ENCODE measurements at places on chromosomes 13 and 19.
A peak's percentile ranks its signal among the peaks of the same experiment; 100 is the strongest.

DNA sequence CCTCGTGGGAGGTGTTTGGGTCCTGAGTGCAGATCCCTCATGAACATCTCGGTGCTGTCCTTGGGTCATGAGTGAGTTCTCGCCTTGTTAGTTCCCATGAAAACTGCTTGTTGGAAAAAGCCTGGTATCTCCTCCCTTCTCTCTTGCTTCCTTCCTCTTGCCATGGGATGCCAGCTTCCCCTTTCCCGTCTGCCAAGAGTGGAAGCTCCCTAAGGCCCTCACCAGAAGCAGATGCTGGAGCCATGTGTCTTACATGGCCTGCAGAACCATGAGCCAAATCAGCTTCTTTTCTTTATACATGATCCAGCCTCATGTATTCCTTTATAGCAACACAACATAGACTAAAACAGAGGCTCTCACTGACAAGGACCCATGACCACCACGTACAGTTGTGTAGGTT is 8.2 kb downstream of the ADGRE2 start:
- DNase-seq, result no peak

DNA sequence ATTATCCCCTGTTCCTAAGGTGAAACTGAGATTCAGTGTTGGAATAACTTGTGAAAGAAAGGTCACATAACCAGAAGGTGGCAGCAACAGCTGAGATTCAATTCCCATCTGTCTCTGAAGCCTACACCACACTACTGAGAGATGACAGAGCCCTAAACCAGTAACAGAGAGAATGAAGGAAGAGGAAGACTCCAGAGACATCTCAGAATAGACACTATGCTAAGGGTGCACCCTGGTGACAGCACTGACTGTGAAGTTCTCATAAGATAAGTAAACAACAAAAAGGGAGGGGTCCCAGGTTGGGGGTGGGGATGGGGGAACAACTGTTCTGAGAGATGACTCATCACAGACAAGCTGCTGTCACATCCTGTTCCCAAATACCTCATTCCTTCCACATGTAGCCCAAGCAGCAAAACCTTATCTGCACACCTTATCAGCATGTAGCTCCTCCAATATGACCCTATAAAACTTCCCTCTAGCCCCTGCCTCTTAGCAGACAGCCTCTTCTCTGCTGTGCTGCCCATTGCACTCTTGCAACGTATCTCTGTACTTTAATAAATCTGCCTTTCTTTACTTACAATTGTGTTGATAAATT is 46.5 kb downstream of the UTP14C start:
- peak; percentile 10 for DNase-seq

- DNase-seq, result no peak
Observed at GRCh38 chr13:104737713-104738112, 1671.5 kb upstream of the SLC10A2 start.

- no peak for DNase-seq
Observed at GRCh38 chr13:39133781-39134180, 95.5 kb downstream of the NHLRC3 start.

DNA sequence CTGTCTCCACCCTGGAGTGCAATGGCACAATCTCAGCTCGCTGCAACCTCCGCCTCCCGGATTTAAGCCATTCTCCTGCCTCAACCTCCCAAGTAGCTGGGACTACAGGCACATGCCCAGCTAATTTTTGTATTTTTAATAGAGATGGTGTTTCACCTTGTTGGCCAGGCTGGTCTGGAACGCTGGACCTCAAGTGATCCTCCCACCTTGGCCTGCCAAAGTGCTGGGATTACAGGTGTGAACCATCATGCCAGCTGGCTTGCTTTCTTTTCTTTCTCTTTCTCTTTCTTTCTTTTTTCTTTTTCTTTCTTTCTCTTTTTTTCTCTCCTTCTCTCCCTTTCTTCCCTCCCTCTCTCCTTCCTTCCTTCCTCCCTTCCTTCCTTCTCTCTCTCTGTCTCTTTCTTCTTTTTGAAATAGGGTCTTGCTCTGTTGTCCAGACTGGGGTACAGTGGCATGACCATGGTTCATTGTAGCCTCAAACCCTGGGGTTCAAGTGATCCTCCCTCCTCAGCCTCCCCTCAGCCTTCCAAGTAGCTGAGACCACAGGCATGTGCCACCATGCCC is 33.3 kb upstream of the NFIC start:
- no peak for DNase-seq

- DNase-seq, result no peak
Observed at GRCh38 chr19:41930322-41930722, 2.1 kb upstream of the ERFL start.

- peak; percentile 62 for DNase-seq
Observed at GRCh38 chr19:15091918-15092753, 10.1 kb downstream of the OR1I1 start.

- no peak for DNase-seq
Observed at GRCh38 chr19:16405091-16405490, 66.7 kb downstream of the EPS15L1 start.

DNA sequence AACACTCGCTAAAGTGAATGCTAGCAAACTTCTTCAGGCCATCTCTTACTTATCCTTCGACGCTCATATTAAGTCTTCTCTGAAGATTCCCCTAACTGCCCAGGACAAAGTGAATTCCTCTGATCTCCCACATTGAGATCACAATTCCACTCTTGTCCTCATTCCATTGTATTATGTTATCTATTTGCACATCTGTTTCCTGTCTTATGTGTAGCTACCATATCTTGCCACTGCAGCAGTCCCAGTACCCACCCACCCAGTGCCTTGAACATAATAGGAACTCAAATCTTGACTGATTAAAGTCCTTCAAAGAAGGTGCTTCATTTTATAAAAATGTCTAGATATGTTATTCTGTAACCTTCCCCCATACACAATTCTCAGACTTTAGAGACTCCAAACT is 702.3 kb downstream of the DIAPH3 start:
- no peak for DNase-seq

- no peak for DNase-seq
Observed at GRCh38 chr13:89153941-89154340, 1482.8 kb downstream of the SLITRK5 start.

- no peak for DNase-seq
Observed at GRCh38 chr13:99256283-99256682, 1.9 kb downstream of the GPR18 start.

GRCh38 chr19:29524201-29524911 is 1.4 kb upstream of the VSTM2B start:
- DNase-seq, result no peak

DNA sequence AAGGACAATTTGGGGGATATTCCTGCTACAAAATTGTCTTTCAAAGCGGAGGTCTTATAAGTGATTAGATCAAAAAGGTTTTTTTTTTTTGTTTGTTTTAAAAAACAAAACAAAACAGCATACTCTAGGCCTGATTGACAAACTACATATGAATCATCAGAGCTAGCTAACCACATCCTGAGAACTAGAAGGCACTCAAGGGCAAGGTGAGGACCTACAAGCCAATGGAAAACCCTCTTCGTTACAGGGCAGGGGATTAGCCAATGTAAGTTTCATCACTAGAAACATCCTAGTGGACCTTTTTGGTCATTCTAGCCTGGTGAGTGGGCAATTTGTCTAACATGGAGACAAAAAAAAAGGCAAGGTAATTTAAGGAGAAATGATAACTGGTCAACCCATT is 428.6 kb downstream of the RFC3 start:
- DNase-seq, result no peak

- no peak for DNase-seq
Observed at GRCh38 chr13:44768775-44769581, 192.8 kb upstream of the TSC22D1 start.

GRCh38 chr13:21511849-21512248 is 52.7 kb upstream of the ZDHHC20 start:
- DNase-seq, result no peak

DNA sequence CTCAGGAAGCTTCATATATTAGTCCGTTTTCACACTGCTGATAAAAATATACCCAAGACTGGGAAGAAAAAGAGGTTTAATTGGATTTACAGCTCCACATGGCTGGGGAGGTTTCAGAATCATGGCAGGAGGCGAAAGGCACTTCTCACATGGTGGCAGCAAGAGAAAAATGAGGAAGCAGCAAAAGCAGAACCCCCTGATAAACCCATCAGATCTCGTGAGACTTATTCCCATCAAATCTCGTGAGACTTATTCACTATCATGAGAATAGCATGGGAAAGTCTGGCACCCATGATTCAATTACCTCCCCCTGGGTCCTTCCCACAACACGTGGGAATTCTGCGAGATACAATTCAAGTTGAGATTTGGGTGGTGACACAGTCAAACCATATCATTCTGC is 23.1 kb downstream of the FLT3 start:
- DNase-seq, result no peak

GRCh38 chr13:49858178-49858856 is 65.8 kb upstream of the KPNA3 start:
- peak; percentile 57 for DNase-seq

DNA sequence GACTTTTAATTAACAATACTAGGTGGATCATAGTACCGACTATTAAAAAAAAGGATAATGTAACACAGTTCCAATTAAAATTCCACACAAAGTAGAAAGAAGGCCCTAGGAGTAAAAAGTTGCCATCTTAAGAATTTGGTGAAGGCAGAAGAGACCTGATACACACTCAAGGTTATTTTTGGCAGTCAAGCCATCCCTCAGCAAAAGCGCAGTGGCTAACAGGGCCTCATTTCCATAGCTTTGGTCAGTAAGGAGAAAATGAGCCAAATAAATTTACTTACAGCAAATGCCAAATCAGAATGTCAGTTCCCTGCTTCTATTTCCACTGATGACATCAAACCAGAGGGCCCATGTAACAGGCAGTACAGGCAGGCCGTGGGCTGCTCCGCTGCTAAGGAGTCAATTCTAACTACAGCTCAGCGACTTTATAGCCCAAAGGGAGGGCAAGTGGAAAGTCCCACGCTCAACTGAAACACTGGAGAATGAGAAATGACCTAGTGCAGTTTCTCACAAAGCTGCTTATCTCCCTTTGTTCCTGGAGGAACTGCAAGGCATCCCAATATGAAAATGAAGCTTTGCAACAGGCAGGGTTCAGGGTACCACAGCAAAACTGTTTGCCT is 6.3 kb downstream of the ARGLU1 start:
- DNase-seq, result no peak

GRCh38 chr19:58558623-58559274 is 338 bp upstream of the UBE2M start:
- peak; percentile 95 for DNase-seq

DNA sequence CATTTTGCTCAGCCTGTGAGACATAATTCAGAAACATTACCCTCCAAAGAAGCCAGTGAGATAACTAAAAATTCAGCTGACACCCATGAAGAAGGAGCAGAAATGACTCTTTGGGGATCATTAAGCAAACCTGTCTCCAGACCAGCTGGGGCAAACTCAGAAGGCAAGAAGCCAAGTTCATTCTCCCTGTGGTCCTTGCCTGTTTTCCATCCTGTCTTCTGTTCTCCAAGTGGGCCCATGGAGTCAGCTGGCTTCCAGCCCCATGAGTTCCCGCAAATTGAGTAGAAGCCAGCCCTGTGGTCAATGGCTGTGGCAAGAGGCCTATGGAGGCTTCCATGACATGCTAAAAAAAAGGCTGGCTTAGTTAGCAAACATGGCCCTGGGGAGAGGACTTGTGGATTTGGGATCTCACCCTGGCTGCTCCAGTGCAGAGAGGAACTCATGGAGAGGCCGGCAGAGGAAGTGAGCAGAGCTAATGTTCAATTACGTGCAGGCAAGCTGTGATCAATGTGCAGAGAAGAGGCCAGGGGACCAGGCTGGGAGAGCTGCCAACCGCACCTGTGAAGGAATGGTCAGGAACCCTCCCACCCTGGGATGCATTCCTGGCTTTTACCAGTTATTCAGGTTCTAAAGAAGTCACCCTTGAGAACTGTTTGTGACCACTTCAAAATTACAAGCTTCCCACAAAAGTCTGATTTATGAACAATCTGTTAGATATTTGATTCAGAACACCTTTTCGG is 229.1 kb downstream of the TSHZ3 start:
- no peak for DNase-seq

GRCh38 chr13:111228262-111229144 is 91.9 kb upstream of the TEX29 start:
- no peak for DNase-seq

GRCh38 chr13:41970918-41971317 is 10.0 kb upstream of the VWA8 start:
- no peak for DNase-seq

DNA sequence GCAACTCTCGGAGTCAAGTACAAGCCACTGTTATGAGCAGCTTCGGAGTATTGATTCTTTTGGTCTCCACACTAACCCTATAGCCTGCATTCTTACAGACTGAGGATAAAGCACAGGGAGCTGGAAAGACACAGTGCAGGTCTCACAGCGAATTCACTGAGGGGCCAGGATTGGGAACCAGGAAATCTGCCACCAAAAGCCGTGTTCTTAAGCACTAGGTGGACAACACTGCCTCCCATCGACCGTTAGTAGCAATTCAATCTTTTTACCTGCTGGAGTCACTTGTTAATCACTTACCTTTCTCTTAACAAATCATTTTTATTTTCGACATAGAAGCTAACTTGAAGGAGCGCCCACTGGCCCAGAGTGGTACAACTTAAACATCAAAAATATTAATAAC is 6.3 kb downstream of the PMIS2 start:
- no peak for DNase-seq

DNA sequence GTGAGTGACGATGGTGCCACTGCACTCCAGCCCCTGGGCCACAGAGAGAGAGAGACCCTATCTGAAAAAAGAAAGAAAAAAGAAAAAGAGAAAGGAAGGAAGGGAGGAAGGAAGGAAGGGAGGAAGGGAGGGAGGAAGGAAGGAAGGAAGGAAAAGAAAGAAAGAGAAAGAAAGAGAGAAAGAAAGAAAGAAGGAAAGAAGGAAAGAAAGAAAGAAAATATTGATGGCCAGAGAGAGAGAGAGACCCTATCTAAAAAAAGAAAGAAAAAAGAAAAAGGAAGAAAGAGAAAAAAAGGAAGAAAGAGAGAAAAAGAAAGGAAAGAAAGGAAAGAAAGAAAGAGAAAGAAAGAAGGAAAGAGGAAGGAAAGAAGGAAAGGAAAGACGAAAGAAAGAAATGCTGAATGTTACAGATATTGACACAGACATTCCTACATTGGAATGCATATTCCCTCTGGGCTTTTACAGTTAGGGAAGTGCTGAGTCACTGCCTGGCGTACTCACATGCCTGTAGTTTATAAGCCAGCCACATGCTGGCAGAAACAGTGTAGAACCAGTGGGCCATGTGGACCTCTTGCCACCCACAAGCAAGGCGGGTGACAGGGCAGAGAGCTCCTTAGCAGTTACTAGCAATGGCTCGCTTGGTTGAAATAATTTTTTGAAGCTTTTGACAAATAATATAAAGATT is 34.6 kb upstream of the SLC46A3 start:
- DNase-seq, result peak; percentile 91

DNA sequence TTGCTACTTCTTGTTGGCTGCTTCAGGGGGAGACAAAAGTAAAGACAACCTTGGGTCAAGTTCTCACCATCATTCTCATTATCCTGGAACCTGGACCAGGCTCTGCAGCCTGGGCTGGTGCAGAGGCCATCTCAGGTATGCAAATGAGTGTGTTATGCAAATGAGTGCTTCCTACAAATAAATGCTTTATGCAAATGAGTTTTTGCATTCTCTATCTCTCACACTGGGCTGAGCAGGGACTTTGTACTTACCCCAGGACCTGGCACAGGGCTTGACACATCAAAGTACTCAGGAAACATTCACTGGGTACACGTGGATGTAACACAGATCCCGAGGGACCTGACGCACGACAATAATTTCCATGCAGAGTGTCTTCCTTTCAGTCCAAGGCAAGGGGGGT is 103.0 kb downstream of the DNAJC15 start:
- DNase-seq, result no peak

- no peak for DNase-seq
Observed at GRCh38 chr13:29162638-29163235, 342.6 kb downstream of the MTUS2 start.

GRCh38 chr19:42285988-42286348 is 16.0 kb upstream of the PRR19 start:
- no peak for DNase-seq

- no peak for DNase-seq
Observed at GRCh38 chr13:99384468-99384867, 77.3 kb upstream of the GPR183 start.
